Peyer's patch (tissue), 4 donors: ENCODE measurements at places on chromosomes 7 and 10.

- DNase-seq, result no peak
These were observed 13.4 kb upstream of the CRYGN start for GRCh38 chr7:151453326-151453791.

GRCh38 chr7:46934198-46934825, 647.6 kb downstream of the TNS3 start:
- DNase-seq, result no peak

DNA sequence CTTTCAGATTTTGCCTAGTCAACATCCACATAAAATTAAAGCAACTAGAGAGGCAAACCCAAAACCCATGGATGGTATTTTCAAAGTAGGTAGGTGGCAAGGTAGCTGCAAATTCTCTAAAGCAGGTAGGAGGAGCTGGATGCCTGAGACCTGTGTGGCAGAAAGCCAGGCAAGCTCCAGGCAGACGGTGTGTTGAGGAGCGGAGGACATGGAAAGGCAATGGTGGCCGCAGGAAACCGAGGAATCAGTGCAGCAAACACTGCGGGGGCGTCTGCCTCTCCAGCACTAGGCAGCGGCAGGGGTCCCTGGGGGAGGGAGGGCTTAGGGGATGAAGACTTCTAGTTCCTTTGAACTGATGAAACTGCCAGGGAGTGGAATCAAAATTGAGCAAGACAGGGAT, 101.3 kb downstream of the GALNT11 start:
- no peak for DNase-seq

DNA sequence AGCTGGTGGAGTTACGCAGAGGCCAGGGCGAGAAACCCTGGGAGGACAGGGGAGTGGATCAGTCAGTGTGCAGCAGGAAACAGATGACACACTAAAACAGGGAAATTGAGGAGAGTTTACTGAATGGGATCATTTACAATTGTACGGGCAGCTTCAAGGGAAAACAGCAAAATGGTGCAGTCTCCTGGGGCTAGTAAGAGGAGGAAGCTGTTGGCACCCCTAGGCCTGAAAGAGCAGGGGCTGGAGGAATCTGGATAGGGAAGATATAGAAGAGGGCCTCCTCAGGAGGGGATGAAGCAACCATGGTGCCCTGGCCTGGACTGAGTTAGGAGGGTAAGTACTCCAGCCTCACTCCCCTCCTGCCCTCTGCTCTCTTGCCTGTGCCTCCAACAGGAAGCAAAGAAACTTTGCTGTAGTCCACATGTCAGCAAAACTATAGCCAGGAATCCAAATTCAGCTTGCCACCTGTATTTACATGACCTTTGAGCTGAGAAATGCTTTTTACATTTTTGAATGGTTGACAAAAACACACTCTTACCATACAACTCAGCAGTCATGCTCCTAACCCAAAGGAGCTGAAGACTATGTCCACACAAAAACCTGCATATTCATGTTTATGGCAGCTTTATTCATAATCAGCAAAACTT, 52.3 kb upstream of the OPN4 start:
- DNase-seq, result no peak

DNA sequence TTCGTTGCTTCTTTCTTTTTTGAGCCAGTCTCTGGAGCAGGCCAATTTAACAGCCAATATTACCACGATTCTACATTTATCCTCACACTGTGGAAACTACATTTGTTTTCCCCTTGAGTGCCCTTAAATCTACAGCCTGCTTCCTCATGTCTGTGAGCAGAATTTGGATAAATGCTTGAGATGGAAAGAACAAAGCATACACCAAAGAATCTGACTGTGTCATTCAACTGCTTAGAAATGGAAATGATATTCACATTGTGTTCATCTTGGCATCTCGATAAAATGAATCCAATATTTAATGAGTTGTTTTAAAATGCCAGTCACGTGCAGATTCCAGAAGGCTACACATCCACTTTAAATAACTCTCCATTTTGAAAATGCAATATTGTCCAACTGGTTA, 41.0 kb upstream of the GSDME start:
- DNase-seq, result no peak

DNA sequence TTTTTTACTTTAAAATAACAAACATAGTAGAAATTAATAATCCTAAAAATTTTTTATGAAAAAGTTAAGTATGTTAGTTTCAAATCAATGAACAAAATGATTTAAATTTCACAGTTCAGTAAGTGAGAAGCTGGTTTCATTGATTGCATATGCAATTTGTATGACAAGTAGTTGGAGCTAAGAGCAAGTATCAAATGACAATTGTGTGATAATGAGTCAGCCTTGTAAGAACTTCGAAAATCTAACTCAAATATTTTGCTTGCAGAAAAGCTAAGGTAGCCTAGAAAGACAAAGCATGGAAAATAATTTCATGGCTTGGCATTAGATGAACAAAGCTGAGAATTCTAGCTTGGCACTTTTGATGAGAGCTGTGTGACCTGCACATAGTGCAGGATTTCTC, 111.5 kb downstream of the HDAC9 start:
- no peak for DNase-seq

DNA sequence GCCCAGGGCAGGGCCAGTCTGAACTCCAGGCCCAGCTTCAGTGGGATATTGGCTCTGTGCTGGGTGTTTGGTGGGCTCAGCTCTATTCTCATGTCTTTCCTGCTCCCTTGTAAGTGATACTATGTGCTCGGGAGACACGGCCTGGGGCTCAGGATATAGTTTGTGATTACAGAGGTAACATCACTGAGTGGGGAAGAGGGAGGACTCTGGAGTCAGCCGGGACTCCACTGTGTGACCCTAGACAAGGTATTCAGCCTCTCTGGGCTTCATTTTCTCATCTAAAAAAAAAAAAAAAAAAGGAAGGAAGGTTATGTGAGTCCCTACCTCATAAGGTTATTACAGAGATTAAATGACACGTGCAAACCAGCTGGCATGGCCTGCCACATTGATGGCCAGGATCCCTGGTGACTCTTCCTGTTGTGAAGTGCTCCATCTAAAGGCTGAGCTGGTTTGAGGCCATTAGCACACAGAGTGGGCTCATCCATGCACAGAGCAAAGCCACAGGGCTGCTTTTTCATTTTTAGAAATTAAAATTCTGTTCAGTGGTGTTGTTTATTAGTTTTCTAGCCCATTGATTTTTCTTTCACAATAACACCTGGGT, 15.7 kb downstream of the SLC13A4 start:
- DNase-seq, result no peak

DNA sequence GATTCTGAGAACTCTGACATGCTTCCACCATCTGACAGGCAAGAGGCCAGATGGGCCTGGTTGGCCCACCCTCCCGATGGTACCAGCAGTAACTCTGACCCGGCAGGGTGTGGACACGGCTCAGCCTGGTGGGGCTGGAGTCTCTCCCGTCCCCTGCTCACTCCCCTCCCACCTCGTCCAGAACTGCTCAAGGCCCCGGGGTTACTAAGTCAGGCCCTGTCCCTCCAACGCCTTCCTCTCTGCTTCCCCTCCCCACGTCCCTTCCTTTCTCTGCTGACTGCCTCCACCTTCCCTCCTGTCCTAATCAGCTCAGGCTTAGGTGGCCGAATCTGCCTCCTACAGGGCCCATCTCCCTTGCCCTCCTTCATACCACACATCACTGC, 12.5 kb downstream of the CALML5 start:
- DNase-seq, result no peak

GRCh38 chr7:156942708-156943090, 6.8 kb upstream of the NOM1 start:
- no peak for DNase-seq

DNA sequence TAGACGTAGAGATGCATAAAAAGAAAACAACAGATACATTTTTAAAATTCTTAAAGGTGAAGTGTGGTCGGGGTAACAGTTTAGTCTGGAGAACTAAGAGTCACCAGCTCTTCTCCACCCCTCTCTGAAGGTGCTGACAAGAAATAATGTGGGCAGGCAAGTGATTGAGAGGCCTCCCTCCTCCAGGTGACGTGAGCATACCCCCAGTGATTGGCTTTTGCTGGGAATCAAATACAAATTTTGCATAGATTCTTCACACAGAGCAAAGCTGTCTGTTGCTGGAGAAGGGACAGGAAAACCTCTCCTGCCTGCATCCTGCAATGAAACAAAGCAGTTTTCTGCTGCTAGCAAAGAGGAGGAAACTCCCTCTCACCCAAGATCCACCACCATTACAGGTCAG, 115.0 kb downstream of the DGKB start:
- no peak for DNase-seq

DNA sequence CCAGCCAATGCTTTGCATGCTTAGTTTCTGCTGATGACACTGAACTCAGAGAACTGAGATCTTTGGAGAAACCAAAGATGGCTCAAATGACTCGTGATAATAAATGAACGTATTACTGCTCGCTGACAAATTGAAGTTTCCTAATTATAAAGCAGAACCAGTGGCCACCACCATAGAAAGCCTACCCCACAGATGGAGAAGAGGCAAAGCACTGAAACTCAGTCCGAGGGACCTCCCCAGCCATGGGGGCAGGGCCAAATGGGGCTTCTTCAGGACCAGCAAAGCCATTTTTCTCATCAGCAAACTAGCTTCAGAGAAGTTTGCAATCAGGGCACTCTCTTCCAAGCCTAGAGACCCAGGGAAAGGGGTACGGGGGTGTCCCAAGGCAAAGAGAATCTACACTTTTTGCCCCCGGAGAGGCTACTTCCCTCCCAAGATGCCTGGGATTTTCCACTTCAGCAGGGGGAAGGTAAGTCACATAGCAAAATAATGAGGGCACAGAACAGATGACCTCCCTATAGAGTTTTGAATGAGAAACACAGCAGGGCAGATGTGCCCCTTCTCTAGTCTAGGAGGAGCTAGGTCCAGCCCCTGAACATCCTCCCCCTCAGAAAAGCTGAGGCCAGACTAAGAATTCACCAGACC, 4.3 kb upstream of the IL6 start:
- no peak for DNase-seq

DNA sequence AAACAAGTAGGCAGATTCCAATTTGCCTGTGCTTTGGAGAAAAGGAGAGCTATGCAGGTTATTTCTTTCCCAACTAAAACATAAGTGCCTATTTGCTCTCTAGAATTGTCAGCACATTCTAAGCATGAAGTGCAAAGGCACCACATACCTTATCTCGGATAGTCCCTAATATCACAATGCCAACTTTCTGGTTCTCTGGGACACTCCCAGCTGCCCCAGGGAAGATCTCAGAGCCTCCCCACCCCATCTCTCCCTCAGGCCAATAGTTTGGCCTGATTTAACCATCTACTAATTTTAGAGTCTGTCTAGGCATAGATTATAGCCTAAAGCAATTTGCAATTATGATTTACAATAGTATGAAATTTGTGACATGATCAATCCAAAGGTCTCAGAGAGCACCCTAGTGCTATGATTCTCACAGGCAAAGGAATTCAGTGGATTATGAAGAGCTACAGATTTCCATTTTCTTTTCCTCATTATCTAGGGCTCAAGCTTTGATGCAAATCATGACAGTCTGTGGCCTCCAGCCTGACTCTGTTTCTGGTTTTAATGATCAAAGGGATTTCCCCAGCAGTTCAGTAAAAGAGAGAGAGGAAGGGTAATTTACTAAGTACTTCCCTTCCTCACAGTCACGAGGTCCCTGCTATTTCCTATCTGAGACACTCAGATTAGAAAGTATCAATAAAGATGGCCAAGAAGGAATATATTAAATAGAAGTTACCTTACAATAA, 29.0 kb upstream of the IL6 start:
- peak; percentile 49 for DNase-seq

DNA sequence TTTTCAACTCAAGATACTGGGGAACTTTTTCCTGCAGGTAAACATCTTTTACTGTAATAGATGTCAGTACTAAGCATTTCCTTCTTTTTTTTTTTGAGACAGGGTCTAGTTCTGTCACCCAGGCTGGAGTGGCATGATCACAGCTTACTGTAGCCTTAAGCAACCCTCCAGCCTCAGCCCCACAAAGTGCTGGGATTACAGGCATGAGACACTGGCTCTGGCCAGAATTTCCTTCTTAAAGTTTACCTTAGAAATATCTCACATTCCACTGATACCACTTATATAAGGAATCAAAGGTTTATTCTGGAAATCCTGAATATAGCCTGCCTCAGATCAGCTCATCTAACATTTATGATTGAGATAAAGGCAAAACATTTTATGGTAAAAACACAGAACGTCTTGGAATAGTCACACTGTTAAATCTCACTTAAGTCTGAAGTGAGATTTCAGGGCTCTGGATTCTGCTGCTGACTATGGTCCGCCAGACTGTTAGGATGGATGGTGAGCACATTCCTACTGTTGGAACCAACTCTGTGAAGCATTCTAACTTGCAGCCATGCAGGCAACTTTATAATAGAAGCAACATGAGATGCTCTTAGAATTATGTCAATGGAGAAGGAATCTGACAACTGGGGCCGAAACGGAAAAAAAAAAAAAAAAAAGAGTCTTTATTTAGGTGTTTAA, 151.9 kb downstream of the ZMYND11 start:
- no peak for DNase-seq

DNA sequence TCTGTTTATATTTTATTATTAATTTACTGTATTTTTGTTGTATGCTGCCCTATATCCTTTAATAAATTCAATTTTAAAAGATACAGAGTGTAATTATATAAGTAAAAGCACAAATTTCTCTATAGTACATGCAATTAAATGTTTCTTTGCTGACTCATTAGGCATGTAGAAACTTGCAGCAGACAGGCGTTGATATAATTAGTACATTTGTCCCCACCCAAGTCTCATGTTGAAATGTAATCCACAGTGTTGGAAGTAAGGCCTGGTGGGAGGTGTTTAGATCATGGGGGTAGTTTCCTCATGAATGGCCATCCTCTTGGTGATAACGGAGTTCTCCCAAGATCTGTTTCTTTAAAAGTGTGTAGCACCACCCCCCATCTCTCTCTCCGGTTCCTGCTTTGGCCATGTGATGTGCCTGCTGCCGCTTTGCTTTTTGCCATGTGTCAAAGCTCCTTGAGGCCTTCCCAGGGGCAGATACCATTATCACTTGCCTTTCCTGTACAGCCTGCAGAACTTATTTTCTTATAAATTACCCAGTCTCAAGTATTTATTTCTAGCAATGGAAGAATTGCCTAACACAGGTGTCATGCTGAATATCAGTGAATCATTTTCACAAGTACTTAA, 63.7 kb downstream of the TSPAN12 start:
- no peak for DNase-seq
